ENCODE measurements at places on chromosomes 3 and 15.

GRCh38 chr3:122902326-122902725 is 107.5 kb downstream of the SLC49A4 start:
- no peak for DNase-seq

DNA sequence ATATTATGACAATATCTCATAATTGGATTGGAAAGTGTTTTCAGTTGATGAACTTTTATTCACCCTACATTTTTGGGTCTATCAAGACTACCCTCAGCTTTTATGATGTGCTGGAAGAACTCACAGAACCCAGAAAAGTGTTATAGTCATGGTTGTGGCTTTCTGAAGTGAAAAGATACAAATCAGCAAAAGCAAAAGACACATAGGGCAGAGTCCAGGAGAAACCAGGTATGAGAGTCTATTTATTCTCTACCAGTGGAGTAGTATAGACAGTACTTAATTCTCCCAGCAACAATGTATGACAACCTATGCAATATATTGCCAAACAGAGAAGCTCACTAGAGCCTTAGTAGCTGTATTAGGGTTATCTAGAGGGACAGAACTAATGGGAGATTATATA is 280.4 kb upstream of the TTC14 start:
- DNase-seq, result no peak

DNA sequence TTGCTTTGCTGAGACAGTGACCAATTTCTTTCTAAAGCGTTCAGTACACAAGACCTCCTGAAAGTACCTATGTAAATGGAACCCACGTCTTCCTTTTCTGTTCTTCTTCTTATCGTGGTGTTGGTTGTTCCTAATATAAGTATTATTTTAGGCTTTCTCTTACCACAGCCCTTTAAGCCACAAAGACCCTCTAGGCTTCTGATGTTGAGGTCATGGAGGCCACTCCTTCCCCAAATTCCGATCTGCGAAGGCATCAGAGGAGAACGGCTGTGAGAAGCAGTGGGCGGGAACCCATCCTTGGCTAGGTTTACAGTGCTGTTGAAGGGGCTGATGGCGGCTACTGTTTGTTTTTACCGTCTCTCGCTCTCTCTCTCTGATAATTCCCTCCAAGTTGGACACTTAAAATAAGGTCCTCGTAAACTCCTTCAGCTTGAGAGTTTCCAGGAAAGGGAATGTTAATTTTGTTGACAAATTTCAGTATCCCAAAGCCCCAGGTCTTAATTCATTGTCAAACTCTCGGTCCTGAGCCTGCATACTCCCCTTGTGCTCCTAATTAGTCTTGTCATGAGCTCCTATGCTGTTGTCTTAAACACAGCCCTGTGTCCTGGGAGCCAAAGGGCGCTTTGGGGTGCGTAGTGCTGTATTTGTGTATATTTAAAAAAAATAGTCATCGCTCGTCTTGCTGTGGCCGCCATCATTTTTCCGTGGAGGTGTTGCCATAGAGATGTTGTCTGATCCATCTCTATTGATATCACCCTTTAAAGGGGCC is 178.8 kb downstream of the OPA1 start:
- no peak for DNase-seq

- no peak for DNase-seq
These were observed 39.8 kb downstream of the CD47 start for GRCh38 chr3:108051005-108051404.

GRCh38 chr3:44506961-44507360 is 29.5 kb upstream of the ZNF445 start:
- DNase-seq, result no peak

DNA sequence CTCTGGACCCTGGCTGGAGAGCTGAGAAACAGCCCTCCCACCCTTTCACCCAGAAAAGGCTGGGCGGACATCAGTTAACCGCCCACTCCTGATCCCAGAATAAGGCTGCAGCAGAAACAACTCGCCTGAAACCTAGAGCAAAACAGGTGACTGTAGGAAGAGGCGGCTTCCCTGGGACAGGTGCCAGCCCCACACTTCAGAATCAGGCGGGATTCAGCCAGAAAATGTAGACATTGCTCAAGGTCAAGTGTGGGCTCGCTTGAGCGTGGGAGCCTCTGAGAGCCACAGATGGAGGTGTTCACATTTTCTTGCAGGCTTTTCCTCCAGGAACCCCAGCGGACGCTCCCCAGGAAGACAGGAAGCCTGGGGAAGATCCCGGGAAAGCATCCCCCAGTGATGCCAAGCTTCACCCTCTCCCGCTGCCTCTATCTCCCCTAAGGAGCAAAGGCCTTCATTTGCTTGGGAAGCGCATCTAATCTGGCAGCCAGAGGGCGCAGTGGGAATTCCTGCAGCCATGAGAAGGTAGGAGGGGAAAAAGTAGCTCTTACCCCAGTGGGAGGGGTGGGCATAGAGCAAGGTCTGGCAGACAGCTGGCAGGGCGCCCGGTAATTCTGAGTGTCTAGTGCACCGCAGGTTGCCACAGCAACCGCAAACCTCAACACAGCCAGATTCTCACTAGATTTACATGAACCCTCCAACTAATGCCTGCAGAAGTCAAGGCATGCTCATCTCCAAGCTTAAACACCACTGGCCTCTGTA is 77.7 kb downstream of the OCA2 start:
- DNase-seq, result peak; percentile 96

GRCh38 chr3:151896246-151897012 is 23.0 kb downstream of the SUCNR1 start:
- no peak for DNase-seq

GRCh38 chr3:187264021-187264420 is 27.5 kb downstream of the MASP1 start:
- DNase-seq, result peak; percentile 61

DNA sequence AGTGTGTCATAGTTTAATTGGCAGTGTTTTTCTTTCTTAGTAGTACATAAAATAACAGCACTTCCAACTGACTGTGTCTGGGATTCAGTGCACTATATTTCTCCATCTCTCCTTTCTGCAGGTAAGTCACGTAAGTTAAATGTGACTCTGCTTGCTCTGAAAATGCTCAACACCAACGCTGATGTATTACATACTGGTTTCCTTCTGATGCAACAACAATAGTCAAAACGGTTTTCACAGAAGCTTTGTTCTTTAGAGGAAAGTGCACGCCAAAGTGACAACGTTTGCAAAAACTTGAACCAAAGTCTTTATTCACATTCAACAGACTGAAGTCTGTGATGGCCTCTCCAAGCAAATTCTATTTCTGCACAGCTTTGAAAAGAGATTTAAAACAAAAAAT is 707.1 kb upstream of the CFAP20DC start:
- no peak for DNase-seq

GRCh38 chr3:18675197-18675596 is 250.1 kb upstream of the SATB1 start:
- no peak for DNase-seq

- peak; percentile 52 for DNase-seq
These were observed 195.6 kb downstream of the TCF12 start for GRCh38 chr15:57114070-57114469.

GRCh38 chr15:40048211-40048792 is 9.3 kb upstream of the SRP14 start:
- DNase-seq, result no peak

GRCh38 chr3:197961582-197961945 is 1.5 kb downstream of the LMLN start:
- DNase-seq, result no peak

GRCh38 chr3:165768680-165769079 is 68.5 kb downstream of the BCHE start:
- peak; percentile 1 for DNase-seq

DNA sequence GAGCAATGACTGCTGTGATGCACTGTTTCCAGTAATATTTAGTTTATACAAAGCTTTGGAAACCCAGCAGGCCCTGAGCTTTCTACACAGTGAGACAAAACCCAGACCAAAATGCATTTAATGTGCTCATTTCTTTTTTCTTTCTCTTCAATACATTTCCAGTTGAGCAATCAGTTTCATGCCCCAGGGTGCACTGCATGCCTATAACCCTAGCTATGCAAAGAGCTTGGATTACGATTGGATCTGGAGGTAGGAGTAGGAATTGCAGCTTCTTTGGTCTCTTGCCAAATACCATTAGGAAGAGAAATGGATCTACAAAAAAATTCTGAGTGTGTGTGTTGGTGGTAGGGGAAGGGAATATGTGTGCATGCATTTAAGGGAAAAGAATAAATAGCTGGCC is 1001.4 kb downstream of the SQOR start:
- DNase-seq, result no peak

- DNase-seq, result no peak
These were observed 6.4 kb upstream of the EID1 start for GRCh38 chr15:48871542-48871941.

GRCh38 chr3:194195611-194196010 is 59.7 kb downstream of the HES1 start:
- DNase-seq, result no peak

- DNase-seq, result no peak
These were observed 66.8 kb upstream of the PXYLP1 start for GRCh38 chr3:141164852-141165251.

GRCh38 chr15:85788771-85789495 is 5.8 kb downstream of the KLHL25 start:
- no peak for DNase-seq

DNA sequence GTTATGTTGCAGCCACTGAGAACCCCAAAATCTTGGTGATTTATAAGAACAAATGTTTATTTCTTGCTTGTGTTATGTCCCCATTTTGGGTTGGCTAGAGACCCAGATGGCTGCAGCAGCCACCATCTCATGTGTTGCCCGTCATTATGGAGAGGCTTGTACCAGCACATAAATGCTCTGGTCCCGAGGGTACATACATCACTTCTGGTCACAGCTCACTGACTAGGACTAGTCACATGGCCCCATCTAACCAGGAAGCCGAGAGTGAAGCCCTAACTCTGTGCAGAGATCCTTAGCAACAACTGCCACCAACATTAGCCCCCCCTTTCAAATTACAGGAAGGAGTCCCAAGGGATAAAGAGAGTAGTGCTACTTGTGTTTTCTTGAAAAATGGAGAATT is 25.5 kb upstream of the HACD2 start:
- no peak for DNase-seq

DNA sequence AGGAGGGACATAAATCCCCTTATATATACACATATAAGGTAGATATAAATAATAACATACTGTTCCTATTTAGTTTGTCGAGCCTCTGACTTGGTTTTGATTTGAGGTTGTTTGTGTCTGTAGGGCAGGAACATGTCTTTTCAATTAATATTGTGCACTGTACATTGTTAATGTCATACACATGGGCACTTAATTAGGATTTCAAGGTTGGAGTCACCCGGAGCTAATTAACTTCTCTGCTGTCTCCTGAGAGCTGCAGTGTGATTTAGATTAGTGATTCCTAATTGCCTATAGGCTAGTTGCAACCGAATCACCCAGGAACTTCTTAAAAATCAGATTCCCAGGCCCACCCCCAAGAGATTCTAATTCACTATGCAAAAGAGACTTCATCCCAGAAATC is 50.4 kb upstream of the FILIP1L start:
- DNase-seq, result no peak

DNA sequence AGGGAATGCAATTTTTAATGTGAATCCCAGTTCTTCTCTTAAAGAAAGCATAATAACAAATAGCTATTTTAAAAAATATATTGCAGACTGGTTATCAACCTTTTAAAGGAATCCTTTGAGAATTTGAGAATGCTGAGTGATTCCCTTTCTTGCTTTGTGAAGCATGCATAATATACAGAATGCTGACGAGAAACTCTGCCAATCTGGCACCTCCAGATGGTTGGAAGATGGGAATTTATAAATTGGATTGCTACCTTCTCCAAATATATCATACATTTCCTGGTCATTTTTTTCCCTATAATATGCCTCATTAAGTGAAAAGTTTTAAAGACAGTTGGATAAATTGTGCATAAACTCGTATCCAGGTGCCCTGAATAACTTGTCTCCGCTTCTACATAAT is 333.9 kb upstream of the ARPP21 start:
- no peak for DNase-seq

GRCh38 chr3:196868297-196868661 is 559 bp downstream of the SENP5 start:
- DNase-seq, result no peak

DNA sequence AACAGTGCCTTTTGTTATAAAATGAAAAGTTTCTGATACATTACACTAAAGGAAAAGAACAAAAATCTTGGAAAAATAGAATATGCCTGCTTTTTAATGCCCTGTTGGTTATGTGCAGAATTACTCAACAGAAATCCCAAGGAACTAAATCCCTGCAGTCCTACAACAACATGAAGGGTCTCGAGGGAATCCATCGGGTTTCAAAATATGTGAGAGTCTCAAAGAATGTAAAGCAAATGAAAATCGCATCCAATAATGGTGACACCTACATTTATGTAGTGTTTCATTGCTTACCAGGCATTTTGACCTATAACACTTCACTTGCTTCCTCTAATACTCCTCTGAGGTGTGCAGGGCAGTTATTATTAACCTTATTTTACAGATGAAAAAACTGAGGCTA is 411.3 kb downstream of the FOXP1 start:
- DNase-seq, result no peak
